ENCODE measurements at places on chromosomes 12 and 14.

GRCh38 chr14:51849097-51849496 is 11.3 kb upstream of the GNG2 start:
- no peak for DNase-seq

GRCh38 chr12:4432878-4433744 is 12.5 kb downstream of the FGF6 start:
- no peak for DNase-seq

DNA sequence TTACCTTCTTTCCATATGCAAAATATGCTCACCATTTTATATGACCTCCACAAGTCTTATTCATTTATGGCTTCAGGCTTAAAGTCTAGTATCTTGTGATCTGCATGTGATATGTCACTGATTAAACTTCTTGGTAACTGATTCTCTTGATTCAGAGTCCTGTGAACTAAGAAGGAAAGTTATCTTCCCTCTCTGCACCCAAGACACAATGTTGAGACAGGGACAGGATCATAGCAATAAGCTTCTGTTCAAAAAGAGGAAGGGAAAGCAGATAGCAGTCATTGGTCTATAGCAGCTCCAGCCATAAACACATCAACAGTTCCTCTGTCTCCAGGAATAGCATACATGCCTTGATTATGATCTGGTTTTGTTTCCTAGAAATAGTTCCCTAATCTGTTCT is 103.1 kb downstream of the UNC79 start:
- DNase-seq, result no peak

GRCh38 chr12:6927379-6928021 is at the start of gene ATN1:
Gene ATN1, plus strand, starts transcription at chr12:6927959. Its CDS starts 6,043 bp downstream, at chr12:6934002.
- peak; percentile 84 for DNase-seq

- no peak for DNase-seq
Observed at GRCh38 chr12:51811203-51812202, 37.0 kb downstream of the FIGNL2 start.

DNA sequence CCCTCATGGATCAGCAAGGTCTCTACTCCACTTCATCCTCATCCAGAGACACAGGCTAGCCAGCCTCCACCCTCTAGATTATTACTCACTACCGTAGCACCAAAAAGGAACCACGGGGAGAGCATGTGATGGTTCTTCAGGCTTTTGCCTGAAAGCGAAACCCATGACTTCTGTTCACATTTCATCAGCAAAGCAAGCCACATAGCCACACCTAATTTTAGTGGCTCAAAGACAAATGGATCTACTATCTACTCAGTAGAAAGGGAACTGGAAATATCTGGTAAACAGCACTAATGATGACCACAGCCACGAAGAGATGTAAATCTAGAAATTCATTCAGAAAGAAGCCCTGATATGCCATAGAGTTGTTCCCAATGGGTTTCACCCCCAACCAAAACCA is 51.4 kb downstream of the VCPKMT start:
- DNase-seq, result no peak

DNA sequence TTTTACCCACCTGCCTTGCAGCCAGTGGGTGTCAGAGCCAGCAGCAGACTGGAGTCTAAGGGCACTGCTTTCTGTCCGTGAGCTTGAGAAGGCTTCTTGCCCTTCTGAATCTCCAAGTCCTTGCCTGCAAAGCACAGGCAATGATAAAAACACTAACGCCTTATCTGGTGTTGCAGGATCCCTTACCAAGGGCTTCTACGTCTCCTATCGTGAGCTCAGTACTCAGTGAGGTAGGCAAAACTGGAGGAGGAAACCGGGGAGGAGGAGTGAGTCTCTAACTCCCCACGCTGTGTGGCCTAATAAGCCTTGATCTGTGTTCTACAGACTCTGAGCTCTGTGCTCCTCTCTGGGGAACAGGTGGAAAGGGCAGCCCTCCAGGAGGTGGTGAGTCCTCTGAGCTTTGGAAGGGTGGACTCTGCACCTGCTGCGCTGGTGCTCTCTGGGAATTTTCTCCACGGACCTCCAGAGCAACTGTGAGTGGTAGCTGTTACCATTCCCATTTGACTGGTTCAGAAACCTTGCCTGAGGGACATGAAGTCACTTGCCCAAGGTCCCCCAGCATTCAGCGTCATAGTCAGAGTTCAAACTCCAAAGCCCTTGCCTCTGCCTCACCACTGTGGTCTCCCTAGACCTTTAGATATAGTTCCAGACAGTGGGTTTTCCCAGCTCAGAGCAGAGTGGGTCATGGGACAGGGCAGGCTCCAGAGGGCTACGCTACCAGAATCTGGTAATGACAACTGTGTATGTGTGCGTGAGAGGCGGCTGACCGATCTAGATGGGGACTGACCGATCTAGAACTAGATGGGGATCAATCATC is 7.0 kb upstream of the MARK3 start:
- DNase-seq, result no peak

DNA sequence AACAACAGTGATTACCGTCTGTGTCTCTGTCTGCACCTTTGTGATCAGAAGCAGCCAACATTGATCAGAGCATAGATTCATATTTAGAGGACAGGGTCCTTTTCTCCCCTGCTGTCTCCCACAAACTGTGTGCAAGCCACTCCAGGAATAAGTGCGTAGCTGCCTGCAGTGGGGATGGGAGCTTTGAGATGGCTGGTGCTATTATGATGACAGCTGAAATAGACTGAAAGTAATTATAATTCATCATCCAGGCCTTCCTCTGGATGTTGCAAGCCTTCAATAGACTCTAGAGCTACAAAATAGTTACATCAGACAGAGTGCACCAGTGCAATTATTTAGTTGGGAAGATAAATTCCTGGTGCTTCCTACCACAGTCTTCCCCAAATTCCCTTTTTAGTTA is 68.1 kb downstream of the BORCS5 start:
- DNase-seq, result no peak

GRCh38 chr12:63467951-63468350 is 200.3 kb downstream of the DPY19L2 start:
- DNase-seq, result no peak

GRCh38 chr12:85157035-85157603 is 121.0 kb downstream of the LRRIQ1 start:
- no peak for DNase-seq

DNA sequence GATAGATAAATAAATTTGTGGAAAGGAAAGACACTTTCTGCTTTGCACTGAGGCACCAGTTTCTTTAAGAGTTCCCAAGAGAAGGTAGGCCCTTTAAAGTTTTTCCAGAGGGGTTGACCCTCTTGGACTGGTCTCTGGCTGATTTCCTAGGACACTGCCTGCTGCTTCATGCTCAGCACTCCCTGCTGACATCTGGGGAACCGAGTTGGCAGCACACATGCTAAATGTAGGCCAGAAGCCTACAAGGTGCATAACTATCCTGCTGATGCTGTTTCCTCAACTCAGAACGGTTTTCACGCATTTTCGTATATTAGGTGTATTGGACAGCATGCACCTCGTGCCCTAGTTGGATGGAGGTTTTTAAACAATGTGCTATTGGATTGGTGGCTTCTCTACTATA is 887.2 kb upstream of the SEL1L start:
- no peak for DNase-seq

- no peak for DNase-seq
Observed at GRCh38 chr14:33810308-33810707, 140.6 kb downstream of the EGLN3 start.

DNA sequence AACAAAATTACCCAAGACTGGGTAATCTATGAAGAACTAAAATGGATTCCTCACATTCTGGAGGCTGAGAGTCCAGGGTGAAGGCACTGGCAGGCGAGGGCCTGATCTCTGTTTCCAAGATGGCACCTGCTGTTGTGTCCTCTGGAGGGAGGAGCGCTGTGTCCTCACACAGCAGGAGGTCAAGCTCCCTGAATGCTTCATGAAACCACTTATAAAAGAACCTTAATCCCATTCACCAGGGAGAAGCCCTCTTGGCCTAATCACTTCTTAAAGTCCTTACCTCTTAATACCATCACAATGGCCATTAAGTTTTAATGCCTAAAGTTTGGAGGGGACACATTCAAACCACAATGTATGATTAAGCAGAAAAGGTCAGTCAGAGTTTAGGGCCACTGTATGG is 172.4 kb downstream of the EMP1 start:
- peak; percentile 94 for DNase-seq

DNA sequence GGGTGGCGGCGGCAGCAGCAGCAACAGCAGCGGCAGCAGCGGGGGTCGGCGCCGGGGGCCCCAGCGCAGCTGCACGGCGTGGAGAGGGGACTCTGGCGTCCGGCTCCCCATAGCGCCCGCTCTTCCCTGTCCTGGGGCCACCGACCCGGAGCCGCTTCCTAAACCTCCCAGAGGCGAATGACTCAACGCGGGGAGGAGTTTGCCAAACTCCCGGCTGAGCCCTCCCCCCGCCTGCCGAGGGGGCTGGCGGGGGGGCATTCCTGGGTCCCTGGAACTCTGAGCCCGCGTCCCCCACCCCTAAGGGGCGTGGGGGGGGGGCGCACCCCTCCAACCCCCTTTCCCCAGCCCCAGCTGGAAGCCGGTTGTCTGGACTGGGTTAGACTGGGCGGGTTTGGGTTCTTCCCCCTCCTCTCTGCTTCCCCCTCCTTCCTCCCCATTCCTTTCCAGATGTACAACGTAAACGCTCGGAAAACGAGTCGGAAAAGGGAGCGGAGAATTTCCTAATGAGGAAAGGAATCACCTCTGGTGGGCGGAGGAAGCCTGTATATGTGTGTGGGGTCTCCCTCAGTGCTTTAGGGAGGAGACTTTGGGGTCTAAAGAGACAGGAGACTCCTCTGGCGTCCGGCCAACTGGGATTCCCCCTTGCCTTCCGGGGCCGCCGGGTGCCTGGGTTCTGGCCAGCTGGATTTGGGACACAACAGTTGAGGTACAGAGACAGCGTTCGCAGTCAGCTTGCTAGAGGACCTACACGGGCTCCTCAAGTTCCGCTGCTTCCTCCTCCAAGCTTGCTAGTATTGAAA is at the start of gene ITGA5:
Gene ITGA5, minus strand, starts transcription at position 179 of the 800 bp plus-strand sequence. Its CDS starts 68 bp downstream, at position 111.
- DNase-seq, result peak; percentile 77

GRCh38 chr14:68507544-68508081 is 285.3 kb downstream of the ZFP36L1 start:
- DNase-seq, result no peak

DNA sequence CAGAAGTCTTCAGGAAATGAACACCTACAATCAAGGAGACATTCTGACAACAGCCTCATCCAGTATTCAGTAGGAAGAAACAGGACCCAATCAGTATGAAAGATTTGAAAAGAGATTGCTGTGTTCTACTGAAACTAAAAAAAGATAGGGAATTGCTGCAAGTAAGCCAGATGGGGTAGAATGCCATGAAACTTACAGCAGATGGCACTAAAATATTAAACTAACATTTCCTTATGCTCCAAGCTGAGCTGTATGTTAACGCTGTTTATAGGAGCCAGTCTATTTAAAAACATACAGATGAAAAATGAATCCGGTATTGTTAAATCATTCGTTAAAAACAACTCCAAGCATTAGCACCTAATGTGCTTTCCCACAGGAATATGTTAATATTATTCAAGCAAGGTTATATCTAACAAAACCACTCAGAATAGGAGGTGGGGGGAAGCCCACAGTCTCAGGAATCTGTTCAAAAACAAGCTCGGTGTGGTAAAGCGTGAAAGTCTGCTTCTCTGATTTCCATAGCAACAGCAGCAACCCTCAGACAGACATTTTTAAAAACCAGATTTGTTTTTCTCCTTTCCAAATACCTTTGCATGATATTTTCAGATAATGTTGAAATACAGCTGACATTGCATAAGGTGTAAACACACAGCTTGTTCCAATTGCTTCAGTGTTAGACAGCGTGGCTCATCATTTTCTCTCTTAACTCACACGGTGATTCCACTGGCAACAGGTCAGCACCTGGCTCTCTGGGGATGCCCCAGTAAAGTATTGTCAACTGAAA is 131.4 kb upstream of the CCDC175 start:
- DNase-seq, result no peak

- peak; percentile 2 for DNase-seq
Observed at GRCh38 chr14:34628681-34629135, 1.2 kb downstream of the SNX6 start.

DNA sequence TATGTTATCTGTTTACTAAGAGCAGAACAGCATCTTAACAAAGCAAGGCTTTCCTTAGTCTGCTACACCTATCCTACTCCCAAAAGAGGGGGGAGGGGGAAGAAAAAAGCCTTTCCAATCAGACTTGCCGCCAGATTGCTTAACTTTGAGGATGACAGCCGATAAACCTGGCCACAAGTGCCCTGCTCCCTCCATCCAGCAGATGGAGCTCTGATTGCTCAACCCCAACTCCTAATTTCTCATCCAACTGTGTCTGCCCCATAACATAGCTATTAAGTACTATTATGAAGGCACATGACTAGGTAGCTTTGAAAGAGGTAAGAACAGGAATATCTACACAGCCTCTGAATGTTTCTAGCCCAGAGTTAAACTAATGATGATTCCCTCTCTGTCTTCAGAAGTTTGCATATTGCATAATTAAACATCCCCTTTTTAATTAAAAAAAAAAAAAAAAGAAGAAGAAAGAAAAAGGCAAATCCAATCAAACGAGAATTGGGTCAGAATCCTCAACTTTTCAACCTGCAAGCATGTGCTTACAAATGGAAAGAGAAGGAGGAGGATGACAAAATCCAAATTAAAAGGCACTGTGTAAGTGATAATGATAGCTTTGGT is 247.4 kb downstream of the GALC start:
- DNase-seq, result peak; percentile 62

DNA sequence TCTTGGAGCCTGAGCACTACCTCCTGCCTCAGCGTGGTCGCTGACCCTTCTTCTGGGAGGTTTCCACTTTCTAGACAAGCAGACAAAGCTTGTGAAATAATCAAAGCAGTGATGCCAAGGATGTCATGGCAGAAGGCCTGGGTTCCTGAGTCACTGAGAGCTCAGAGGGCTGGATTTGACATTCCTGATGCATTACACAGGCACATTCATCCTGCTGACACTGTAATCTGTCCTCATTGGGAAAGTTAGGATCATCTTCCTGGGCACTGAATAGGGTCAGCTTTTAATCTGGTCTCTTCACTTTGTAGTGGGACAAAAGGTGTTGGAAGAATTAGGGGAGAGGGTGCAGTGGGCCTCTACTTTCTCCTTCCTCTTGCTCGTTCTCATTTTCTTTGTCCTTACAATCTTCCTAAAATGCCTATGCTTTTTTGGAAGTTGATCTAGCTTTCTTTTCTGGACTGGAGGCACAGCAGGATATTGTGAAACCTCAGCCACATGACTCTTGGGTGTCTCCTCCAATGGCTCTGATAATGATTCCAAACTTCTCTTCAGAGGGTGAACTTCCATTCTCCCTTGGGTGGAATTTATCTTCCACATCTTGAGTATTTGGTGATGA is 29.6 kb downstream of the EEA1 start:
- peak; percentile 34 for DNase-seq

- no peak for DNase-seq
Observed at GRCh38 chr12:127809275-127809674, 457.7 kb upstream of the TMEM132C start.

DNA sequence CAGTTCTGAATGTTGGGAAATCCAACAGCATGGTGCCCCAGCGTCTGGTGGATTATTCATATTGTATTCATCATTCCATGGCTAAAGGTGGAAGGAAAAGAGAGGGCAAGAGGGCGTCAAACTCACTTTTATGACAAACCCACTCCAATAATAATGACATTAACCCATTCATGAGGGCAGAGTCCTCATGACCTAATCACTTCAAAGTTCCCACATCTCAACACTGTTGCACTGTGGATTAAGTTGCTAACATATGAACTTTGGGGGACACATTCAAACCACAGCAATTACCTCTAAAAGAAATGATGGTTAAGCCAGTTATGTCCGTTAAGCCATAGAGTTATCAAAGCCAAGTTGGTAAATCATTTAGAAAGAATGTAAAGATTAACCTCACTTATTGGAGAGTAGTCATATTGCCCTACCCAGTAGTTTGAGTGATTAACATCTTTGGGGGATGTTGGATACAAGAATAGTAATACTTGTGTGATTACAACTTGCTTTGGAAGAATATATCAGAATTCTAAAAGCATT is 212.4 kb upstream of the FLRT2 start:
- DNase-seq, result no peak

- no peak for DNase-seq
Observed at GRCh38 chr12:92381856-92382255, 236.2 kb upstream of the BTG1 start.
